ENCODE measurements at places on chromosomes 11 and 22. TPM values are rescaled to one million over a fixed set of nuclear protein-coding genes. Genes with fewer than 3 reads are reported as not detected.
A peak's percentile ranks its signal among the peaks of the same experiment; 100 is the strongest.

GRCh38 chr11:61095021-61095420 lies 7.3 kb upstream of the CD5 start:
- no peak for DNase-seq

DNA sequence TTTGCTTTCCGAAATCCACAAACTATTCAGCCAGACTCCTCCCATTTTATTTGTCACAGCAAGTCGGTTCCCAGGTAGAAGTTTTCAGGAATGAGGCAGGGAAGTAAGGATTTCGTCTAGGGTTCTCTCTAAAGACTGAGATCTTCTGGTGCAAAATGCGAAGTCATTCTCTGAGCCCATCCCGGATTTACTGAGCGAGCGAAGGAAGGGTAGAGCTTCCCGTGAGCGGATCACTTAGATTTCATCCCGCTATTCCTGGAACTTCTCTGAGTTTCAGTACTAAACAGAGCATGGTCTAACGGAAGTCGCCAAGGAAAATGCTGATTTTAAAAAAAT lies 3.1 kb upstream of the CALCA start:
- no peak for DNase-seq

Gene PKDREJ
- 0.54 TPM for polyA plus RNA-seq

DNA sequence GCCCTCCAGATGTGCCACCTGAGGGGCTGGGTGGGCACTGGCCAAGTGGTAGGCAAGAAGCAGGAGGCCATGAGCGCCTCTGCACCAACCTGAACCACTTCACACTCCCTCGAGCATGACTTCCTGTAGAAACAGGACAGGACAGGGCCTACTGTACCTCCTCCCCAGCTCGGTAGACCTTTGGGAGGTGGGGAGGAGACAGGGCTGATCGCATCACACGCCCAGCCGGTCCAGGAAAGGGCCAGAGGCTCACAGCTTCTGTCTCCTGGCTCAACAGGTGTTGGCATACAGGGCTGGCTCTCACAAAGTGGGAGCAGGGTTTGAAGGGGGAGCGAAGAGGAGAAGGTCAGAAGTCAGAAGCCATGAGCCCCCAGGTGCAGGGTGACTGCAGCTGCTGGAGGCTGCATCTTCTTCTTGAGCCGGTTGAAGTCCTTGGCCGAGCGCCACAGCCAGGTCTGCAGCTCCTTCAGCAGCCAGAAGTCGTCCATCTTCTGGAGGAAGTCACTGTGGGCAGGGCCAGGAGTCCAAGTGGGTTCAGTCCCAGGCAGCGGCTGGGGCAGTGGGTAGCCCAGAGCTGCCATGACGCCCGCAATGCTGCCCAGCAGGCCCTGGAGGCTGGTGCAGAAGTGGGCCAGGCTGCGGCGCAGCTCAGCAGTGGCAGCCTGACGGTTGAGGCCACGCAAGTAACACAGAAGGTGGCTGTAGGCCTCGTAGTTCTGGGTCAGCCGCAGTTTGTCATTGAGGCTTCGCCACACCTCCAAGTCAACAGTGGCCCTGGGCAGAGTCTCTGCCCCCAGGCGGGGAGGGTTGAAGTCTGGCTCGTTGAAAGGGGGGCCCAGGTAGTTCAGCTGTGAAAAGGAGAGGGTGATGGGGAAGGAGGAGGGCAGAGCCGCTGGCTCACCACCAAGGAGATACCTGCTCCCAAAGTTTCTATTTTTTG lies 8.3 kb downstream of the CLCF1 start:
- no peak for DNase-seq

DNA sequence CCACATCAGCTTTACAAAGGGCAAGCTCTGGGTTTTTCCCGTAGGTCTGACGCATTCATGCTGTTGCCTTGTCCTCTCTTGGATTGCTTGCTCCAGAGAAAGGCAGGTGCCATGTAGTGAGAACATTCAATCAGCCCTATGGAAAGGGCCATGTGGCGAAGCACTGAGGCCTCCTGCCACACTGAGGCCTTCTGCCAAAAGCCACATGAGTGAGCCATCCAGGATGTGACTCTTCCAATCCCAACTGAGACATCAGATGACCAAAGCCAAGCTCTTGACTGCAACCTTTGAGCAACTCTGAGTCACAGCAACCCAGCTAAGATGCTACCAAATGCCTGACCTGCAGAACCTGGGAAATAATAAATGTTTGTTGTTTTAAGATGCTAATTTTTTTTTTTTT lies 9.0 kb upstream of the PANX3 start:
- no peak for DNase-seq

DNA sequence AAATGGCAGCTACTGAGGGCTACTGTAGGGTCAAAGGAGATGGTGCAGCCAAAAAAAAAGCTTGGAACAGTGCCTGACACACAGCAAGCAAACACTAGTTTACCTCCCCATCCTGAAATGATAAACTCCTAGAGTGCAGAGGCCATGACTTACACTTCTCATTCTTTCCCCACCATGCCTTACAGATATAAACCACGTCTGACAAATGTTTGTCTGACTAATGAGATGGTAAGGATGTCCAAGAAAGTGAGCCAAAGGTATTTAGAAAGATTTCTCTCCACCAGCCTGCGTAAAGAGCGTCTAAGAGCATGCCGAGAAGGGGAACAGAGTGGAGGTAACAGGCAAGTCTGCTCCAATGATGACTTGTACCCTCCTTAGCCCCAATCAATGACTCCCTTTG lies 99.0 kb downstream of the LARGE1 start:
- DNase-seq = no peak

- no peak for DNase-seq
Observed at GRCh38 chr22:20273758-20274181, 5.7 kb upstream of the RTN4R start.

- DNase-seq = no peak
Observed at GRCh38 chr11:110362971-110363509, 66.6 kb upstream of the RDX start.

GRCh38 chr11:109048098-109048497 lies 373.9 kb upstream of the C11orf87 start:
- DNase-seq = no peak

GRCh38 chr11:80317612-80318011 lies 876.8 kb upstream of the TENM4 start:
- DNase-seq = no peak

- no peak for DNase-seq
Observed at GRCh38 chr22:39089928-39090327, 7.1 kb upstream of the APOBEC3H start.

DNA sequence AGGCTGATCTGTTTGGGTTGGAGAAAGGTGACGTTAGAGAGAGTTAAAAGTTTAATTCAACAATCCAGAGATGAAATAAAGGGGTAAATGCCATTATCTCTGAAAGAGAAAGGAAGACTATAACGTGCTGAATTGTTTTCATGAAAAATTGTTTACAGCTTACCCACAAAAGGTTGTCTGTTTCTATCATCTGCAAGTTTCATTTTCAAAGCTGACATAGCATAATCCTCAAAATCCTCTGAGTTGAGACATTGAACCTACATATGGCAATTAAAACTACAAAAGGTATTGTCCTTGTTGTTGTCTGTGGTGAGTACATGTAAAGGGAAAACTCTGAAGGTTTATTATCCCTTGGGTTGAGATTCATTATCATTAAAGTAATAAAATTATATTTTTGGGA lies 569.9 kb downstream of the LUZP2 start:
- DNase-seq = no peak

GRCh38 chr11:78310500-78310909 lies 107.1 kb downstream of the GAB2 start:
- DNase-seq = peak; percentile 64

DNA sequence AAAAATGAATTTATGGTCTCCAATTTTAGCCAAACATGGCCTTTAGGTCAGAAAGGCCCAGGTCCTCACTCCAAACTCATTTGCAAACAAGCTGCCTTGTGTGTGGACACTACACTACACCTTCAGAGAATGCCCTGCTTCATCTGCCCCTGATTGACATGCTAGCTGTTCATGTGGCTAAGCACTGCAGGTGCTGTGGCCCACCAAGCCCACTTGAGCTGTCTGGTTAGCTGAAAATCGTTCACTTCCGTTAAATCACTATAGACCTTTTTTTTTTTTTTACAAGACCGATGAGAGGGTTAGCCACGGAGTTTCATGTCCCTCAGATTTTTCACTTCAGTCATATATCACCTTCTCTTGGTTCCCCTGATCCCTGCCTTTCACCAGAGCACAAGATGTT lies 39.3 kb downstream of the NF2 start:
- DNase-seq = no peak

Gene OR51B5
- polyA plus RNA-seq = 0.19 TPM

DNA sequence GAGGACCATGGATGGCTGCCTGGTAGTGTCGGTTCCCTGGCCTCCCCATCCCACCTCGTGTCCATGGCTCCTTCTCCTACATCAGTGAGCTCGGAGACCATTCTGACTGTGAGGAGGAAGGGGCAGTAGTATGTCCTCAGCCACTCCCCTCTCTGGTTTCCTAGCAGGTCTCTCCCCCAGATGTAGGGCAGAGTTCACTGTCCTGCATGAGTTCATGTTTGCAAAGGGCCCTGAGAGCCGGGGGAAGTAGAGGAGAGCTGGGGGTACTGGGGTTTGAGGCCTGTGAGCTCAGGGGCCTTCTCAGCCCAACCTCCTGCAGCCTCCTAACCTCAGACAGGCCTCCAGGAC lies 18.4 kb upstream of the ST3GAL4 start:
- no peak for DNase-seq

DNA sequence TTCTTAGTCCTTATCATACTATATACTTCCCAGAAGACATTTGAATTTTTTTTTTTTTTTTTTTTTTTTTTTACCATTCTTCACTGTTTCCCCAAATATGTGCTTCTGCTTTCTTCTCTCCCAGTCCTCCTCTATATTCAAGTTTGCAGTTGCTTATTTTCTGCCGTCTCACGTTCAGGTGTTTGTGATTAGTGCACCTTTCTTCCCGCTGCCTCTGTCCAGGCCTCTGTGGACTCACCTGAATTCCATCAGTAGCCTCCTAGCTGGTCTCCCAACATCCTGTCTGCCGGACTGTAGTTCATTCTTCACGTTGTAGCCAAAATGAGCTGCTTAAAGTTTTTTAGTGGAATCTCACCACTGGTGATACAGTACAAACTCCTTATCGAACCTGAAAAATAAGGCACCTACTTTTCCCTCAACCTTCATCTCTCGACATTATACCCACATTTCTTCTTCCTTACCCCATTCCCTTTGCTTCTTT lies 795 bp upstream of the MSANTD4 start:
- DNase-seq = no peak

Gene OR52M1
- not detected for polyA plus RNA-seq

GRCh38 chr11:70524096-70524922 lies 126.0 kb downstream of the CTTN start:
- no peak for DNase-seq

DNA sequence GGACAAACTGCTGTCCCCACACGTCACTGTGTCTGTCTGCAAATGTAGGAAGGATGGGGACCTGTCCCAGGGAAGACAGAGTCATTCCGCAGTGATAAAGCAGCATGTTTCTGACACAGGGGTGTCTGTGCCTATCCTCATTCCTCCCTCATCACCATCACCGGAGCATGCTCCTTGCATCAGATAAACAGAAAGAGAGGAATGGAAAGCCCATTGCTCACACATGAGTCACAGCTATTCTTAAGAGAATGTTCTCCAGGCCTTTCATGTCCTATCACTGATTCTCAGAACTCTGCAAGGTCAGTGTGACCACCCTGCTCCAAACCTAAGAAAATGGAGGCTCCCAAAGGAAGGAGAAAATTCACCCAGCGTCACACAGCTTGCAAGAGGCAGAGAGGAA lies 38.9 kb downstream of the ZNF195 start:
- DNase-seq = no peak

DNA sequence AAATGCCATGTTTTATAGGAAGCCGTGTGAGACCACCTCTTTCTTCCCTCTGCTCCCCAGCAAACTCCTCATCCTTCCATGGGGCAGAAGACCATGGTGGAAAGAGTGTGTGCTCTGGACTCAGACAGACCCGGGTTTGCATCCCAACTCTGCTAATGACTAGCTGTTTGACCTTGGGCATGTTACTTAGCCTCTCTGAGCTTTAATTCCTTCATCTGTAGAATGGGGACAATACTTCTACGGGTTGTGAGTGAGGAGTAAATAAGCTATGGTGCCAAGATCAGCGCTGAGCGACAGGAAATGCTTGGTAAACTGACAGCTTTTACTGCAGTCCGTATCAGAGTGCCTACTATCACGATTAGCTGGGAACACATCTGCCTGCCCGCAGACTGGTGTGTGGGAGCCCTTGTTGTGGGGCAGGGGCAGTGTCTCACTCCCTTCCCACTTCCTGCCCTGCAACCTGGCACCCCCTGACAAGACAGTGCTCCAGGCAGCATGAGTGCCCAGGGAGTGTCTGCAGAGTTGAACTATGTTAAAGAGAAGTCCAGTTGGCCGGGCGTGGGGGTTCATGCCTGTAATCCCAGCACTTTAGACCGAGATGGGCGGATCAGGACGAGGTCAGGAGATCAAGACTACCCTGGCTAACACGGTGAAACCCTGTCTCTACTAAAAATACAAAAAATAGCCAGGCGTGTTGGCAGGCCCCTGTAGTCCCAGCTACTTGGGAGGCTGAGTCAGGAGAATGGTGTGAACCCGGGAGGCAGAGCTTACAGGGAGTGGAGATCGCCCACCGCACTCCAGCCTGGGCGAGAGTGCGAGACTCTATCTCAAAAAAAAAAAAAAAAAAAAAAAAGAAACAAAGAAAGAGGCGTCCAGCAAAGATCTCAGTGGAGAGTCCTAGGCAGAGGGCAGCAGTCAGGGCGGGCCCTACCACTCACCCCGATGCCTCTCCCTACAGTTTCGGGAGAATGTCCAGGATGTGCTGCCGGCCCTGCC lies 2.2 kb downstream of the SEC14L2 start:
- no peak for DNase-seq

DNA sequence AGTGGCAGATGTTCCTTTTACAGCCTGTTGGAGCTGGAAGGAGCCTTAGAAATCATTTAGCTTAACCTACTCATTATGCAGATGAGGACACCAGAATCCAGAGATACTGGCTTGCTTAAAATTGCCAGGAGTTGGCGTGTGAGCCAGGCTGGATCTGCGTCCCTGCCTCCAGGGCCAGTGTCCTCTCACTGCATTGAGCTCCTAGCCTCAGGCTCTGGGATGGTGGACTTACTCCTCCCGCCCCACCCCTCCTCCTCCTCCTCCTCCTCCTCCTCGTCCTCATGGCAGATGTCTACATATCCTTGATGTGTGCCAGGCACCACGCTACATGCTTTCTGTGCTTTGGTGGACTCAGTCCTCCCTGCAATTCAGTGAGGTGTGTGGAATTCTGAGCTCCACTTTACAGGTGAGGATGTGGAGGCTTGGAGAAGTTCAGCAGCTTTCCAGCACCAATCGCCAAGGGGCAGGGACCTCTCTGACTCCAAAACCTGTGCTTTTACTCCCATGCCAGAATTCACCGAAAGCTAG lies 24.1 kb downstream of the ADAMTS15 start:
- DNase-seq = no peak

Gene HBG2
- 1,151 TPM for polyA plus RNA-seq

Gene CNGA4
- not detected for polyA plus RNA-seq

DNA sequence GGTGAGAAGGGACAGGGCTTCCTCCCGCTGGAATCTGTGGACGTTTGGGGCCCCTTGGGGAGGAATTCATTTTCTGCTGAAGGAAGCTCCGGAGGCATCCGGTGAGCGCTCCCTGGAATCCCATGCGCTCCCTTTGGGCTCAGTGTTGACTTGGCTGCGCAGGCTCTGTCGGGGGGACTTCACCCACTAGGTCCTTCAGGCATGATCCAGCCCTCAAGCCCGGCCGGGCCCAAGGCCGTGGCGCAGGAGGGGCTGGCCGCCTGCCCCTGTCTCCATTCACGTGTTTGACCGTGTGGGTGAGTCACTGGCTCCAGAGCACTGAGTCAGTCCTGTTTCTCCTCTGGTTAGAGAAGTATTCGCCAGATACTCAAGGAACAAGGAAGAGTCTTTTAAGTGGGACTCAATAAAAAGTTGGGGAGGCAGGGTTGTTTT lies 1.4 kb downstream of the CTTN start:
- DNase-seq = peak; percentile 53
